Spleen (tissue), 13 donors: ENCODE measurements at places on chromosomes 2 and 18.

DNA sequence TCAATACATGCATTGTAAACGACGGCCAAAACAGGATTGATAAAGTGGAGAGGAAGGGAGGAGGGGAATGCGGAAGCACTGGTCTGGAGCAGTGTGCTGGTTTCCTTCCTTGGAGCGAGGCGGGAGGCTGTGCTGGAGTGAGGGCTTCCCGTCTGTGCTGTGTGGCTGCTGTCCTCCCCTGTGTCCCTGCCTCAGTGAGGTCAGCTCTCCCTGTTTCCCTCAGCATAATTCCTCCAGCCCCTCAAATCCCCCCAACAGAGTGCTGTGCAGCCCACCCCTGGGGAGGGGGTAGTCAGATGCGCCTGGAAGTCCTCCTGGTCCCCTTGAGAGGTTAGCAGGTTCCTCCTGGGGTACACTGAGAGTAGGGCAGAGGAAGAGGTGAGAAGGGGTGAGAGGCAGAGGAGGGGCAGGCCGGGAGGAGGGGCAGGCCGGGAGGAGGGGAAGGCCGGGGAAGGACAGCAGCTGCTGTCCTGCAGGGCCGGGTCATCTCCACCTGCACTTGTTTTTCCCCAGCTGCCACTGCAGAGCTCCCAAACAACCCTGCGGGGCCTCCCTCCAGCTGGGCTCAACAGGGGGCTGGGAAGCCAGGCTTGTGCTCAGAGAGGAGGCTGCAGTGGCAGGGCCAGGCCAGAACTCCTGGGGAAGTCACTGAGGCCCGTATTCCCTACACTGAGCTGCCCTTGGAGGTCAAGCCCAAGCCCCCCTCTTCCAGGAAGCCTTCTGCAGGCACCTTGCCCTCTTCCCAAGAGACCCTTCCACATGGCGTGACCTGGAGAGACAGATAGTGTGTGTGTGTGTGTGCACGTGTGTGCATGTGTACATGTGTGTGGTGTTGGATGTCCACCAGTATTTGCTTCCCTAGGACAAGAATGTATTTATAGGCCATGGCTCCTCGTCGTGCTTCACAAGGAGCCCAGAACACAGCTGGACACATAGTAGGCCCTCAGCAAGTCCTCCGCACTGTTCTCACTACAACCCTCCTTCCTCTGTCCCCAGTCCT lies 13.2 kb upstream of the ATP6V1B1 start:
- DNase-seq: peak; percentile 56

DNA sequence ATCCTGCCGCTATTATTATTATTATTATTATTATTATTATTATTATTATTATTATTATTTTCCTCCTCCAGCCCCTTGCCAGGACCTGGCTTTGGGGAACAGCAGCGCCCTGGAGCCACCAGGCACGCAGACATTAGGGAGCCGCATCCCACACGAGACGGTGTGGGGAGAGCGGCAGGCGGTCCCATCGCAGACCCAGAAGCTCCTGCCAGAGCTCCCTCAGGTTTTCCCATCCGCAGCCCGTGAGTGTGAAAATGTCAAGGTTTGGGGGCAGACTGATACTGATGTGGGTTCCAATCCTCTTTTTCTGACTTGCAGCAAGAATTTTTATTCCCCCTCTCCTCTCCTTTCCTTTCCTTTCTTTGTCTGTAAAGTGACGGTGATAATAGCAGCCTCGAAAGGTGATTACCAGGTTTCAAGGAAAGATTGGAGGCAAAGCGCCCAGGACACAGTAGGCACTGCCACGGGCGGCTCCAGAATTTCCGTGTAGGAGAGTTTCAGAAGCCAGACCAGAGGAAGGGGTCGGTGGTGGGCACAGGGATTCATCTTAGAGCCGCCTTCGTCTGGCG lies 816 bp downstream of the SCTR start:
- no peak for DNase-seq

GRCh38 chr2:100077456-100077855 lies 64.9 kb downstream of the AFF3 start:
- no peak for DNase-seq

DNA sequence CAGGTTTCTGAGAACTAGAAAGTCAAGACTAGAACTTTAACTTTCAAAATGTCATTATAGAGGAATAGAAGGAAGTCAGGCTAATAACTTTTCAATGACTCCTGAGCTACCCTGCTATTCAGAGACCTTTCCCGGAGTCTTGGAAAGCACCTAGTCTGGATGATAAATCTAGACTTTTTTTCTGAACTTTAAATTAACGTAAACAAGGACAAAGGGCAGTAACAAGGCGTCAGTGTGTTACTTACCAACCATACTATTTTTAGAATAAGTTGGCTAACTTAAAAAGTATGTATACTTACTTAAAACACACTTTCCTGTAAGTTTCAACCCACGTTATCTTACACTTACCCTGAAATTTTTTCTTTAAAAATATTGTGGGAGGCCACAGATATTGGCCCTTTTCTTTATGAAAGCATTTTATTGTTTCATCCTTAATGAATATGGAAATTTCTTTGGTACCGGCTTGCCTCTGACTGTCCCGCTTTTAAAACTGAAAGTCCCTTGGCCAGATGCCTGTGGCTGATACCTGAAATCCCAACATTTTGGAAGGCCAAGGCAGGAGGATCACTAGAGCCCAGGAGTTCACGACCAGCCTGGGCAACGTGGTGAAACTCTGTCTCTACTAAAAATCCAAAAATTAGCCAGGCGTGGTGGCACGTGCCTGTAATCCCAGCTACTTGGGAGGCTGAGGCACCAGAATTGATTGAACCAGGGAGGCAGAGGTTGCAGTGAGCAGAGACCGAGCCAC lies 9.7 kb downstream of the PMAIP1 start:
- DNase-seq: no peak

DNA sequence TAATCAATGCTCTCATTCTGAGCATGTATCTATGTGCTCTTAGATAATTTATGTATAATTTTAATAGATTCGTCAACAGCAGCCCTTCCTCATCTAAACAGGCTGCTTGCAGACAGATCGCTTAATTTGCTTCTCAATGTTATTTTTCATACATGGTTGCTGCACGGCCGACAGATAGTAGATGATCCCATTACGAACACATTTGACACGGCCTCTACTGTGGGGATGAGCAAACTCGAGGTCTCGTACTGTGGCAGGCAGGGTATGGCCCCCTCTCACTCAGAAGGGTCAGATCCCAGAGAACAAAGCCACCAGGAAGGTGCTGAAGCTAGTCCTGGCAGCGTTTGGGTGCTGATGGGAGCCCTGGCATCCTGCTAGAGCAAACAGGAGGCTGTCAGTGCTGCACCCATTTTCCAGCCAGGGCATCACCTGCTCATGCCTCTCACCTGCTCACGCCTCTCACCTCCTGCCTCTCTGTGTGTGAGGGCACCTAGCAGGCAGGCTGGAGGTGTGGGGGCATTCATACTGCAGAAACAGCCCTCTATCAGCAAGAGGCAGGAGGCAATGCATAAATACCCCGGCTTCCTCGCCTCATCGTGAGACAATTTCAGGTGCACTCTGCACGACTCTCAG lies 80.0 kb downstream of the KLHL29 start:
- DNase-seq: peak; percentile 54

GRCh38 chr2:12046641-12047040 lies 300.2 kb downstream of the LPIN1 start:
- DNase-seq: no peak

- DNase-seq: no peak
Measured at GRCh38 chr2:17960925-17961324, 82.5 kb downstream of the KCNS3 start.

- DNase-seq: peak; percentile 95
Measured at GRCh38 chr18:79378536-79379250, 17.0 kb upstream of the NFATC1 start.

- DNase-seq: no peak
Measured at GRCh38 chr2:217843324-217843723, 159.5 kb downstream of the TNS1 start.

- no peak for DNase-seq
Measured at GRCh38 chr2:197054437-197054836, 127.9 kb upstream of the PGAP1 start.

- no peak for DNase-seq
Measured at GRCh38 chr2:220434385-220434784, 807.0 kb downstream of the SLC4A3 start.

DNA sequence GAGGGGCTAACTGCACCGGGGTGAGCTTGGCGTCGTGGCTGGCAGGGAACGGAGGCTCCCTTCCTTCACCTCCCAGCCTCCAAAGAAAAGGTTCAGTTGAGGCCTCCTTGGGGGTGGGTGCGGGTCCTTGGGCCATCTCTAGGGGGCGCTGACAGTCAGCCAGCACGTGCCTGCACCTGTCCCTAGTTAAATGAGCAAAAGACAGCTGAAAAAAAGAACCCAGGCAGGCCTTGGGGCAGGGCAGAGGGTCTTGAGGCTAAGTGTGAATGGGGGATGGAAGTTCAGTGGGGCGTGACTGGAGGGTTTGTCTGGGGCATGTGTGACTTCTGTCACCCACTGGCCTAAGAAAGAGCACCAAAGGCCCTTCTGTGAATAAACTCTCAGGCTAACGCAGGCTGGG lies 56.4 kb downstream of the ZFP36L2 start:
- DNase-seq: peak; percentile 90
